ENCODE measurements at places on chromosomes 16 and 17. TPM values are rescaled to one million over a fixed set of nuclear protein-coding genes. Genes with fewer than 3 reads are reported as not detected.
A peak's percentile ranks its signal among the peaks of the same experiment; 100 is the strongest.

C17orf78 gene
- not detected for total RNA-seq

CLEC18B gene
- total RNA-seq, result 1.6 TPM

GRCh38 chr17:19343256-19343630 is 19.3 kb downstream of the B9D1 start:
- H3K27ac ChIP-seq, result no peak overlapping the region
- no peak for DNase-seq
- H3K4me3 ChIP-seq, result no peak overlapping the region
- no peaks in the 10 kb centered on the region for H3K36me3 ChIP-seq
- H3K4me1 ChIP-seq, result peaks cover 11% of the 10 kb centered on the region

GRCh38 chr17:44448412-44448811 is 54.8 kb downstream of the GPATCH8 start:
- H3K27me3 ChIP-seq, result no peaks in the 10 kb centered on the region
- peaks cover 4% of the 10 kb centered on the region for H3K4me1 ChIP-seq
- H3K4me3 ChIP-seq, result no peak overlapping the region
- no peak for DNase-seq
- no peaks in the 10 kb centered on the region for H3K36me3 ChIP-seq

DNA sequence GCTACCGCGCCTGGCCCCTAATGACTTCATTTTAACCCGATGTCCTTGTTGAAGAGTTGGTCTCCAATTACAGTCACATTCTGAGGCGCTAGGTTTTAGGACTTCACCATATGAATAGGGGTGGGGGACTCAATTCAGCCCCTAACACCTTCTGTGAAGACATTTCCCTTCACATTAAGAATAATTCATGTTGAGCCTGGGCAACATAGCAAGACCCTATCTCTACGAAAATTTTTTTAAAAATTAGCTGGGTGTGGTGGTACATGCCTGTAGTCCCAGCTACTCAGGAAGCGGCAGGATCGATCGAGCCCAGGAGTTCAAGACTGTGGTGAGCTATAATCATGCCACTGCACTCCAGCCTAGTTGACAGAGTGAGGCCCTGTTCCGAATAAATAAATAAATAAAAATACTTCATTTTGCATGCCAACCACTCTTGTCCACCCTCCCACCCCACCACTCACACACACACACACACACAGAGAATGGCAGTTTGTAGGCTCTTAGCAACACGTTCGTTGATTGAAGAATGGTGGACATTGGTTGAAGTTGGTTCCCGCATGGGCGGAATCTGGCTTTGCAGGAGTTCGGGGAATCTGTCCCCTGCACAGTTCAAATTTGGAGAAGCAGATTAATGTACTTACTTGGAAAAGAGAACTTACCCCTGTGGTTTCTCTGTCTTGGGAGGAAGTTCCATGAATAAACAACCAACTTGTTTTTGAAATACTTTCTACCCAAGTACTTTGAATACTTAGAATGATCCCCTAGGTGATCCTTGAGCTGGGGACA is 27.8 kb upstream of the TVP23A start:
- H3K4me3 ChIP-seq, result no peak overlapping the region
- peaks cover 39% of the 10 kb centered on the region for H3K4me1 ChIP-seq
- DNase-seq, result no peak
- H3K27ac ChIP-seq, result no peak overlapping the region
- H3K36me3 ChIP-seq, result no peaks in the 10 kb centered on the region

GRCh38 chr16:68229431-68230175 is 6.3 kb downstream of the ESRP2 start:
- DNase-seq, result peak; percentile 70
- H3K36me3 ChIP-seq, result peaks cover 33% of the 10 kb centered on the region
- no peaks in the 10 kb centered on the region for H3K27me3 ChIP-seq
- peaks cover 27% of the 10 kb centered on the region for H3K4me1 ChIP-seq
- no peak overlapping the region for H3K4me3 ChIP-seq
- no peak overlapping the region for H3K27ac ChIP-seq

- no peaks in the 10 kb centered on the region for H3K36me3 ChIP-seq
- peak; percentile 66 for DNase-seq
- no peak overlapping the region for H3K27ac ChIP-seq
- peaks cover 48% of the 10 kb centered on the region for H3K27me3 ChIP-seq
These were observed 43.5 kb downstream of the TBX21 start for GRCh38 chr17:47776330-47777197.

- no peaks in the 10 kb centered on the region for H3K36me3 ChIP-seq
- no peak overlapping the region for H3K4me3 ChIP-seq
- DNase-seq, result no peak
- peaks cover 18% of the 10 kb centered on the region for H3K4me1 ChIP-seq
- no peaks in the 10 kb centered on the region for H3K27me3 ChIP-seq
These were observed 67.4 kb downstream of the SIAH1 start for GRCh38 chr16:48317614-48318315.
